Mesendoderm (in vitro differentiated cells): ENCODE measurements at places on chromosomes 12 and 14.
A peak's percentile ranks its signal among the peaks of the same experiment; 100 is the strongest.

DNA sequence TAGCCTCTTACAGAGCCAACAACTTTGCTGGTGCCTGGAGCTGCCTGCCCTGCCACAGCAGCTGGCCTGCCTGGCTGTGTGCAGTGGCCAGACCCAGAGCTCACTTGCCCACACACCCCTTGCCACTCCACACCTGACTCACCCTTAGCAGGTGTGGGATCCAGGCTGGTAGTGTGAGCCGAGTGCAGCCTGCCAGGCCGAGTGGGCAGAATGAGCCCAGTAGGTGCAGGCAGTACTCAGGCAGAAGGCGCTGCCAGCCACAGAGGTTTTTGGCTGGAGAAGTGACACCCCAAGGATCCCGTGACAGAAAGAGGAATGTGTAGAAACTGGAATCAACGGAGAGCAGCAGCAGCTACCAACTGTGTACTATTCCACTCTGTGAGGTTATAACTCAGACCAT lies 29.8 kb upstream of the PYGL start:
- no peaks in the 10 kb centered on the region for H3K27me3 ChIP-seq
- no peaks in the 10 kb centered on the region for H3K36me3 ChIP-seq
- DNase-seq = no peak
- no peak overlapping the region for H3K4me3 ChIP-seq
- H3K27ac ChIP-seq = no peak overlapping the region

DNA sequence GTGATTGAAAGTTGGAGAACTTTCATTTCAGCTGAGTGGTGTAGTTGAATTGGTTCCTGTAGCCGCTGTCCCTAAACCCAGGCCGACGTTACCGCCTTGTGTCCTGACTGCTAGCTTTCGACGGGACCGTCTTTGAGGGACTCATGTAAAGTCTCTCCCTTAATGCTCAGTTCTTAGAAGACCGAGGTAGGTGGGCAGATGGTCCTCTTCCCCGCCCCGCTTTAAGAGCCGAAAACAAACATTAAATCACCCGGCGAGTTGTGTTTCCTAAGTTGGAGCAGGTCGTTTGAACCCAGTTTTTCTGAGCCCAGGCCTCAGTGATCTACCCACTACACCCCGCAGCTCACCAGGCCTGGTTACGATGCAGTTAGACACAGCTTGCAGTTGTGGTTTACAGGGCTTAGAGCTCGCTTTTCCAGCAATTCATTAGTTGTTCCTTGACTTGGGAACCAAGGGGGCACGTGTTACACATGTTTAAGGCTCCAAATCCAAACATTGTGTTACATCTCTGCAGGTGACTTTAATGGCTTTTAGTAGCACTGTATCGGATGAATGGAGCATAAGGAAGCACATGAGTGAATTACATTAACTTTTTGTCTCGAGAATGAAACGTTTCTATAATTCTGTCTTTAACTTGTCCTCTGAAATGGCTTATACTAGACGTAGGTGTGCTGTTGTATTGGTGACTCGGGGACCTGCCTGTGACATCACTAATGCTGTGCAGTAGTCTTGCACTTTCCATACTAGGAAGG lies 790 bp downstream of the NEDD1 start:
- peak; percentile 70 for DNase-seq
- no peaks in the 10 kb centered on the region for H3K27me3 ChIP-seq
- H3K4me1 ChIP-seq = peaks cover 2% of the 10 kb centered on the region
- peak overlapping the region; percentile 90 for H3K4me3 ChIP-seq
- no peaks in the 10 kb centered on the region for H3K36me3 ChIP-seq
- peak overlapping the region; percentile 79 for H3K27ac ChIP-seq

DNA sequence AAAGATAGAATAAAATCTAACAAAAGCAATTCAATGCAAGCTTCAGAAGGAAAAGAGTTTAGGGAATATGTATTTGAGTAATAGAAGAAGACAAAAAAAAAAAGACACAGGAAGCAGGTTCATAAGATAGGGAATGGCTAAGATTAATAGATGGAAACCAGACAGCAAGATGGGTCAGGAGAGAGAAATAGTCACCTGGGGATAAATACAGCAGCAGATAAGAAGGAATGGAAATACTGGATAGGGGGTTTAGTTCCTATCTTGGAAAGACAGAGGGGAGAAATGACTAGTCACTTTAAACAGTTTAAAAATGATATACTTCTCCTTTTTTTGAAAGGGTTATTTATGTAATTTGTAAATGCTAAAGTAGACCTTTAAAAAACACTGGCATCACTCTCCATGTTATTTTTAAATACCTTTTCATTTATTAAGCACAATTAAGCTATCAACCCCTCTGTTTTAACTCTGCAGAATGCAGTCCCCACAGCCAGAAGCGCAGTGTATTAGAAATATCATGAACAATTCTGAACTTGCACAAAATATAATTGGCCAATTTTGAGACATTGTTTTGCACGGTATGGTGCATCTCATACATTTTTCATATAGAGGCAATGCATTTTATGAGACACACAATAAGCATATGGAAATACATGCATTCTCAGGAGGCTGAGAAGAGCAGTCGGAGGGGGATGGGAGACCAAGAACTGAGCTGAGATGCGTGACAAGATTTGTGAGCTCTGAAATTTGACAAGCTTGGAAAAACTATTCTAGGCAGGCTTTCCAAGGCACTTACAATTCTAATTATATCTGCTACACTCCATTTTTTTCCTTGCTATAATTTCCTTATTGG lies 303.4 kb upstream of the PRICKLE1 start:
- no peak overlapping the region for H3K4me3 ChIP-seq
- H3K36me3 ChIP-seq = no peaks in the 10 kb centered on the region
- no peak overlapping the region for H3K27ac ChIP-seq
- H3K27me3 ChIP-seq = no peaks in the 10 kb centered on the region
- DNase-seq = no peak
- peaks cover 5% of the 10 kb centered on the region for H3K4me1 ChIP-seq

GRCh38 chr12:110543252-110543959 lies 39.7 kb downstream of the PPTC7 start:
- no peaks in the 10 kb centered on the region for H3K36me3 ChIP-seq
- no peak overlapping the region for H3K27ac ChIP-seq
- H3K4me3 ChIP-seq = no peak overlapping the region
- no peaks in the 10 kb centered on the region for H3K27me3 ChIP-seq

DNA sequence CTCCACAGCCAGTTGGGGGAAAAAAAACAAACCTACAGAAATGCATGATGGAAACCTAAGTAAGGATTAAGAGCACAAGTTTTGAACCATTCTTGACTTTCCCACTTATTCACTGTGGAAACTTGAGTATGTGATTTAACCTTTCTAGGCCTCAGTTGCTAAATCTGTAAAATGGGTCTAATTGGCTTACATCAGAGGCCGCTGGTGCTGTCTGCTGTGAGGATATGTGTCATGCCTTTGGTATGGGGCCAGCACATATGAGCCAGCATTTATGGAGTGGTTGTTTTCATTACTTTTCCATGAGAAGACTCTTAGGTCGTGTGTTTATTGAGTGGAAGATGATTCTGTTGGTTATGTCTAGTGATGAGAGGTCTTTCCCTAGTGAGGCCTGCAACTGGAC lies 102.4 kb downstream of the ESR2 start:
- H3K4me3 ChIP-seq = no peak overlapping the region
- H3K4me1 ChIP-seq = peaks cover under 1% of the 10 kb centered on the region
- no peaks in the 10 kb centered on the region for H3K36me3 ChIP-seq

DNA sequence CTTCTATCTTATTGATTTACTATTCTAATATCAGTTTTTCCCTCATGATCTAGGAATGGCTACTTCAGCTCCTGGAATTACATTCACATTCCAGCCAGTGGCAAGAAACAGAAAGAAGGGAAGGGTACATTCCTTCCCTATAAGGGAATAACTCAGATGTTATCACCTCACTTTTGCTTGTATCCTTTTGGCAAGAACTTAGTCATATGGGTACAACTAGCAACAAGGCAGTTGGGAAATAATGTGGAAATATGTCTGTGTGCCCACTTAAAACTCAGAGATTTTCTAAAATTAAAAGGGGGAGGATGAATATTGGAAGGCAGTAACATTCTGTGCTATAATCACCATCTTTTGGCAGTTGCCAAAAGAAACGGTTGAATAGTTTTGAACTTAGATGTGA lies 85.6 kb downstream of the MSRB3 start:
- peak; percentile 65 for DNase-seq
- H3K4me3 ChIP-seq = no peak overlapping the region
- no peaks in the 10 kb centered on the region for H3K4me1 ChIP-seq
- no peak overlapping the region for H3K27ac ChIP-seq
- no peaks in the 10 kb centered on the region for H3K36me3 ChIP-seq

DNA sequence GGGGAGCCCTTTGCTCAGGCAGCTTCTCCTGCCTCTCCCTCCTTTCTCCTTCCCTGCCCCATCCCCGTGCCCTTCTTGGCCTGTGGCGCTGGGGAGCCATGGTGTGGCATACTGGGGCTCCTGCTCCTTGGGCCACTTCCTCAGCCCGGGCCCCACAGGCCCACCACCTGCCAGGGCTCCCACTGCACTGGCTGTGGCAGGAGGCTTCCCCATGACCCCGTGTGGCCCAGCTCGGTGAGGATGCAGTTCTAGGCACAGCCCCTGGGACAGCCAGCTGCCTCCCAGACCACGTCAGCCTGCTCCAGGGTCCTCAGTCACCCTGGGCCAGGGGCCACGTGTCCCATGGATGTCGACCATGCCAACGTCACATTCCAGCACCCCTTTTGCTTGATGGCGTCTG lies 13.0 kb upstream of the AMN start:
- no peaks in the 10 kb centered on the region for H3K36me3 ChIP-seq
- no peaks in the 10 kb centered on the region for H3K4me1 ChIP-seq
- no peak for DNase-seq

GRCh38 chr14:66046035-66046434 lies 440.1 kb upstream of the CCDC196 start:
- H3K36me3 ChIP-seq = no peaks in the 10 kb centered on the region
- H3K27me3 ChIP-seq = no peaks in the 10 kb centered on the region
- no peak overlapping the region for H3K4me3 ChIP-seq
- peak overlapping the region; percentile 13 for H3K27ac ChIP-seq
- peaks cover 7% of the 10 kb centered on the region for H3K4me1 ChIP-seq
- DNase-seq = peak; percentile 43

DNA sequence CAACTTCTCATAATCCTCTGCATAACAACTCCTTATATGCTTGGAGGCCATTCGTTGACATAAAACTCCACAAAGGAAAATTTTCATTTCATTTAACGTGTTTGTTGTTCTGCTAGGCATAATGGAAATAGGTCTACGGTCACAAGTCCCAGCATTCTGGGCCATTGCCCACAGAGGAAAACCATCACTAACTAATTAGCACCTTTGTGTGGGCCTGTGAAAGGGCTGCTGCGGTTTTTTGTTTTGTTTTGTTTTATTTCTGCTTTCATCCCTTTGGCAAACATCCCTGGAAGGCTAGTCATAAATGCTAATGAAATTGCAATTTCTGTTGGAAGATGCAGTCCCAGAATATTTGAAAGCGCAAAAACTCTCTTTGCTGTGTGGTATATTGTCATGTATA lies 180.3 kb downstream of the RMST start:
- no peak for DNase-seq
- H3K4me1 ChIP-seq = peaks cover 6% of the 10 kb centered on the region
- no peak overlapping the region for H3K27ac ChIP-seq
- H3K36me3 ChIP-seq = no peaks in the 10 kb centered on the region
- no peaks in the 10 kb centered on the region for H3K27me3 ChIP-seq
- no peak overlapping the region for H3K4me3 ChIP-seq

DNA sequence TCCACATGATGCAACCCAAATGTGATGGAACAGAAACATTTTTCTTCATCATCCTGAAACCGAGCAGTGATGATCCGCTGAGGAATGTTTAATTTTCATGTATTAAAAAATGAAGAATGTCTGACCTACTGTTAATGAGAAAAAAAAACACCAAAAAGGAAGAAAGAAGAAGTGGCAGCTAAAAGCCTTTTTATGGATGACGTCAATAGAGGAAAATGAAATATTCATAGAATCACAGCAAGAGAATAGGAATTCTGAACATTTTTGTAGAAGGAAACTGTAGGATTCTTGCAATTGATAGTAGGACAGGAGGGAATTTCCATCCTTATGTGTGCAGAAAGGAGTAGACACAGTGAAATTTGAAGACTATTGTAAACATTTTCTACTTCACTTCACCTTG lies 112.9 kb downstream of the PRKCH start:
- no peaks in the 10 kb centered on the region for H3K27me3 ChIP-seq
- H3K4me3 ChIP-seq = no peak overlapping the region
- H3K27ac ChIP-seq = no peak overlapping the region
- peaks cover 3% of the 10 kb centered on the region for H3K4me1 ChIP-seq
- DNase-seq = no peak

DNA sequence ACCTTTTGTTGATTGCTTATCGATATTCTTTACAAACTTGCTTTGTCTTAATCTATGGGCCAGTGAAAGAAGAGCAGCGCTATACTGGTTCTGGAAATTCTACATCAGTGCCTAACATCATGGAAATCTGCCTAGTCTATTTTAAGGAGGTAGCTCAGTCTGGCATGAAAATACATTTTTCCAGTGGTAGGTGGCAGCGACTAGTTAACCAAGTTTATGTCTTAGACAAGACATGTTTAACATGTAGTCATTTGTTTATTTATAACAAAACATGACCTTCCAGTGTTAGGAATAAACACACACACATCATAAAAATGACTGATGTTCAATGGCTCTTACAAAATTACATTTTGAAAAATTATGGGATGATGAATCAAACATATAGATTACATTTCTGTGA lies 336.0 kb upstream of the SOX5 start:
- no peak overlapping the region for H3K27ac ChIP-seq
- no peaks in the 10 kb centered on the region for H3K36me3 ChIP-seq
- H3K4me3 ChIP-seq = no peak overlapping the region

DNA sequence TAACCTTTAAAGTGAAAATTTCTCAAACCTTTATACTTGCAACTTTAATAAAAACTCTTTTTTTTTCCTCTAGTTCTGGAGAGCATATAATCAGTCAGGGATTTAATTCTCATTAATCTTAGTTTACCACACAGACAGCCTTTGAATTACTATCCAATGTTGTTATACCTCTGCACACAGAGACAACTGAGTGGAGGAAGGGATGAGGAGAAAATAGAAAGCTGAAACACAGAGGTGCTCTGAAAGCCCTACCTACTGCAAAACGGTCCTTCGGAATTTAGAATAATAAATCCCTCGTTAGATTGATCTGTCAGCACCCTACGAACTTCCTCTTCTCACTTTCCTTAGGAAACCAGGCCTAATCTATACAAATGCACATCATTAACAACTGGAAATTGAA lies 122.1 kb downstream of the STXBP6 start:
- H3K27me3 ChIP-seq = no peaks in the 10 kb centered on the region
- no peaks in the 10 kb centered on the region for H3K4me1 ChIP-seq
- no peak for DNase-seq
- H3K27ac ChIP-seq = no peak overlapping the region
- no peak overlapping the region for H3K4me3 ChIP-seq

GRCh38 chr12:76836633-76837032 lies 42.2 kb downstream of the CSRP2 start:
- no peak overlapping the region for H3K4me3 ChIP-seq
- H3K27ac ChIP-seq = no peak overlapping the region
- no peak for DNase-seq
- H3K27me3 ChIP-seq = no peaks in the 10 kb centered on the region

GRCh38 chr12:6358881-6359280 lies 16.5 kb downstream of the SCNN1A start:
- peaks cover 2% of the 10 kb centered on the region for H3K36me3 ChIP-seq
- H3K27me3 ChIP-seq = no peaks in the 10 kb centered on the region
- H3K4me1 ChIP-seq = no peaks in the 10 kb centered on the region
- no peak overlapping the region for H3K4me3 ChIP-seq
